G401 (cell line): ENCODE measurements at places on chromosomes 6 and 20.

DNA sequence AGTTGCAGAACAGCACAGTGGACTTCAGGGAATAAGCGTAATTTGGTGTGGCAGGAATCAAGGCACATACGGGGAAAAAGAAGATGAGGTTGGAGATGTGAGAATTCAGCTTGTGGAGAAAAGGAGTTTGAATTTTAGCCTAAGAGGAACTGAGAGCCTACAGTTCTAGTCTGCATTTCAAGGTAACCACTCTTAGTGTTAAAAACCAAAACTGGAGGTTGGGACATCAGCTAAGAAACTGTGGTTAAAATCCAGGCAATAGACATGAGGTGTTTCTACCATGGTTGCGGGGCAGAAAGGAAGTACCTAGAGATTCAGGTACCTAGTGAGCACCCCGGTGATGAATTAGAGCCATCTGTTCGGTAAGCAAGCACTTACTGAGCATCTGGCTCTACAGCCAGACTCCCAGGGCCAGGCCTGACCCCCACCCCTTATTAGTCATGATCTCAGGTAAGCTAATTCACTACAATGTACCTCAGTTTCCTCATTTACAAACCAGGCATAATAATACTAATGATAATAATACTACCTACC, 44.4 kb downstream of the FAXC start:
- DNase-seq, result no peak

- no peak for DNase-seq
Observed at GRCh38 chr20:55515832-55516231, 489.5 kb downstream of the CBLN4 start.

DNA sequence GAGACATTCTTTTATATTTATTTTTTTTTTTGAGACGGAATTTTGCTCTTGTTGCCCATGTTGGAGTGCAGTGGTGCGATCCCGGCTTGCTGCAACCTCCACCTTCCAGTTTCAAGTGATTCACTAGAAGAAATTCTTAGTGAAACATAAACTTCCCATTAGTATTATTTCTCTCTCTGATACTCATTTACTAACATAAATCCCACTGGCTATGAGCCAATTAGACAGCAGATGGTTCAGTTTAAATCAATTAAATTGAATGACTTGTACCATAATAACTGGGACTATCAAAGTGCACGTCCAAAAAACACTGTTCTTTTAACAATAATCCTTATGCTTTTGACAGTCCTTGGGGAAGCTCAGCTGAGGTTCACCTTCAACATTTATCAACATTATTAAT, 111.2 kb upstream of the PTCHD4 start:
- DNase-seq, result no peak

DNA sequence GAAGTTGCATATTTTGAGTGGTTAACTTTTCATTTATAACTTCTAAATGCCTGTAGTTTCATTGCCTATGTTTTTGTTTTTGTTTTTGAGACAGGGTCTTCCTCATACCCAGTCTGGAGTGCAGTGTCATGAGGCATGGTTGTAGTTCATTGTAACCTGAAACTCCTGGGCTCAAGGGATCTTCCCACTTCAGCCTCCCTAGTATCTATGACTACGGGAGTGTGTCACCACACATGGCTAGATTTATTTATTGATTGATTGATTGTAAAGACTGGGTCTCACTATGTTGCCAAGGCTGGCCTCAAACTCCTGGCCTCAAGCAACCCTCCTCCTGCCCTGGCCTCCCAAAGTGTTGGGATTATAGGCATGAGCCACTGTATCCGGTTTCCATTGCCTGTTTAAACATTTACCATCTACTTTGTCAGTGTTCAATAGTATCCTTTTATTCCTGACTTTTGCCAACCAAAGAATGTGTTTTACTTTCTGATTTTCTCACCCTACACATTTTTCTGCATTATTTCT, 144.6 kb downstream of the CDKAL1 start:
- DNase-seq, result no peak

GRCh38 chr6:77123527-77123926, 339.8 kb downstream of the HTR1B start:
- DNase-seq, result no peak

DNA sequence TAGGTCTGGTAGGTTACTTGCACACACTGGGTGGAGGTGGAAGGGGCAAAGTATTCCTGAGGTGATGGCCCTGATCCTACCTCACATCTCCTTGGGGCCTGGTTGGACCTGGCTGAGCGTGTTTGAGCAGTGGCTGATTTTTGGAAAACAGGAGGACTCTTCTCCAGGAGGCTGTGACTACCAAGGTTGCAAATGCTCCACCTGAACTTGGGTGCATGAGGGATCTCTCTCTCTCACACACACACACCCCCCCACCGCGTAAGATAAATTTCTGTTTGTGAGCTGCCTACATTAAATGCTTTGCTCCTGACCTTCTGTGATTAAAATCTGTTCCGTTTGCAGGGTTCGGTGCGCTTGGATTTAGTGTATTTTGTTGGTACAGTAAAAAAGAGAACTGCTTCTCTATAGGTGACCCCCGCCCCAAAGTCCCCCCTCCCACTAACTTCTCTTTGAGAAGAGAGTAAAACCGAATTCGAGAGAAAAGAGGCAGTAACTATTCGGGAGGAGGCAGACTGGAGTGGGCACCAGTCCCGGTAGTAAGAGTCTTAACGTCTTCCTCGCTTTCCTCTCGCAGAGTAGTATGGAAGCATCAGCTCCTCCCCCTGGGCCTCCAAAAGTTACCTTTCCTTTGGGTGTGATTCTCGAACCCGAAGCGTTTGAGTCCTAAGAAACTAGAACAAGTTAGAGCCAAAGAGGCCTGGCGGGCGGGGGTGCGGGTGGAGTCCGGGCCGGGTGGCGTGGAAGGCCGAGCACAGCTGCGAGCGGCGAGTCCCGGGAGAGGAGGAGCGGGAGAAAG, 585 bp upstream of the DSE start:
- peak; percentile 44 for DNase-seq

DNA sequence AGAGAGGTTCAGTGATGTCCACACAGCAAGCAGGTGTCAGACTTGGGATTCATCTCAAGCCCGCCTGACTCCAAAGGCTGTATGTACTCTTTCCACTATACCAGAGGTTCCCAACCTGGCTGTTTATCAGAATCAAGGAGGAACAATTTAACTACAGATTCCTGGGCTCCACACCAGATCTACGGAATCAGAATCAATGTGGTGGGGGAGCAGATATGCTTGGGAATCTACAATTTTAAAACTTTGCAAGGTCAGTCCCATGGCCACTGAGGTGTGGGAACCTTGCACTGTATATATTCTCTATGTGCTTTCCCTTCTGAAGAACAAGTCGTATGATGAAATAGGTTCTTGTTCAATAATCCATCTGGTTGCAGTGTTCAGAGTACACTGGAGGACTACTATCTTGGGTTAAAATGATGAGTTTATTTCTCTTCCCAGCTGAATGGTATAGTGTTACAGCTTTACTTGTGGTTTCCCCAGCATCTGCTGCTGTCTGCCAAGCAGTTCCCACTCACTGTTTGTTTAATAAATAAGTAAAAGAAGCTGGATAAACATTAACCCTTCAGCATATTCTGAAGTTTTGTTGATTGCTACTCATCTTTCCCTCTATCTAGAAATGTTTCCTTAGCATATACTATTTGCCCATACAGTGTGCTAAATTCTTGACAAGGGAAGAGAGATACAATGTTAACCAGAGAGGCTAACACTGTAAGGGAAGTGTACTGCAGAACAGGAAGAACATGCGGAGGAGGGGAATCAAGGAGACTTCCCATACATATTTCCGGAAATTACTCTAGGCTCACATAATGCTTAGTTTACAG, 9.9 kb downstream of the TTI1 start:
- no peak for DNase-seq

- peak; percentile 3 for DNase-seq
Observed at GRCh38 chr6:131597446-131597845, 24.4 kb downstream of the ARG1 start.

DNA sequence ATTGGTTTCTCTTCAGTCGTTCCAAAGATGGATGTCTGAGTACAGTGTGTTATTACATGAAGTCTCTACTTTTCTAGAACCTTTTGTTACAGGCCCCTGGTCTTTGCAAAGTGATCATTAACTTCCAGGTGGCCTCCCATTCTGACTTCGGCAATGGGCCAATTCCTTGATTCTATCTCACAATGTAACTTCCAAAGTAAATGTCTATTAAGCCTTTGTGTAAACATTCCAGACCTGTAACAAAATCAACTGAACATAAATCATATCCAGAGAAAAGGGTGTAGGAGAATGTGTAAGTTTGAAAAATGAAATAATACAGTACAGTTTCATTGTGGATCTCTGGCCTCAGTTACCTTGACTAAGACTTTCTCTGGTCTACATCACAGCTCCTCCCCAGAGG, 187.8 kb upstream of the JAG1 start:
- no peak for DNase-seq

- peak; percentile 41 for DNase-seq
Observed at GRCh38 chr6:108492131-108492766, 68.5 kb upstream of the FOXO3 start.

DNA sequence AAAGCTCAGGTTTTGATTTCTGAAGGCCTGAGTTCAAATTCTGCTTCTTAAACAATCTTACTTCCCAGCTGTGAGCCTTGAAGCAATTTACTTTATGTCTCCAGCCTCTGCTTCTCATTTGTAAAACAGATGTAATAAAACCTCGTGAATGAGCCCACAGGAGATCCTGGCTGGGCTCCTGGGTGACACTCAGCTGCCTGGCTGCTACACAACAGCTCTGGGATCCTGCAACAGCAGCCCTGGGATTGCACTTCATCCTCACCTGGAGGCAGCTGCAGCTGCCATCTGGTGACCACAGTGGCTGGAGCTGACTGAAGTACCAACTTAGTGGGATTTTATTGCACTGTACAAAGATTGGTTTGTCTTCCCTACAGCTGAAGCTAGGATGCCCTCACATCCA, 98.6 kb downstream of the NDUFAF5 start:
- DNase-seq, result no peak

DNA sequence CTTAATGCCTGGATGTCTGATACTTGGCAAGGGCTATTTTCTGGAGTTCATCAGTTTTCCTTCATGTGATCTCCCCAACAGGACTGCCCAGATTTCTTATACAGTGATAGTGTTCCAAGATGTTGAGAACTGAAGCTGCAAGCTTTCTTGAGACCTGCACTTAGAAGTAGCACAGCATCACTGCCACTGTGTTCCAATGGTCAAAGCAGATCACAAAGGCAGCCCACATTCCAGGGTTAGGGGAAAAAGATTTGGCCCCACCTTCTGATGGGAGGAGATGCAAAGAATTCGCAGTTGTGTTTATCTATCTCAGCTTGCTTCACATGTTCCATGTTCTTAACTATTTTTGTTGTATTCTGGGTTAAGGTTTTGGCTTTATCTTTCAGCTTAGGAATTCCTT, 78.2 kb downstream of the GPX5 start:
- DNase-seq, result no peak

DNA sequence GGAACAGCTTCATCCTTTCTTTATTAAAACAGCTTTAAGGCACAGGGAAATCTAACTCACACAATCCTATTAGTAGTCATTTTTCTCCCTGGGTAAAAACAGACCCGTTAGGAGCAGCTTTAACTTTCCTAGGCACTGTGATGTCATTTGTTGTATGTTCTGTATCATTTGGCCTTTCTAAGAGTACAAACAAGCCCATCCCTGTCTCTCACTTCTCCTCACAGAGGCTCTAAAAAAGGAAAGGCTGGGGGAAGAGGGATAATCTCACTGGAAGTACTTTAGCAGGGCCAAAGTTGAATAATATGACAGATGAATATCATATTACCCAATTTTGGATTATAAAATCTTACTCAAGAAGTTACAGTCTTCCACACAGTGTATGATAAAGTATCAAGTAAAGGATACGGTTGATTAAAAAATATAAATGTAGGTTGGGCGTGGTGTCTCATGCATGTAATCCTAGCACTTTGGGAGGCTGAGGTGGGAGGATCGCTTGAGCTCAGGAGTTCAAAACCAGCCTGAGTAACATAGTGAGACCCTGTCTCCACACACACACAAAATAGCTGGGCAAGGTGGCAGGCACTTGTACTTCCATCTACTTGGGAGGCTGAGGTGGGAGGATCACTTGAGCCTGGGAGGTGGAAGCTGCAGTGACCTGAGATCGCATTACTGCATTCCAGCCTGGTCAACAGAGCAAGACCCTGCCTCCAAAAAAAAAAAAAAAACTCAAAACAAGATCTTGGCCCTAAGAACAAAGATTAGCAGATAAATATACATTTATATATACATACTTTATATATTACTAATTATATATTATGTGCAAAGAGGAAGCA, 7.9 kb downstream of the NUDT3 start:
- DNase-seq, result no peak

DNA sequence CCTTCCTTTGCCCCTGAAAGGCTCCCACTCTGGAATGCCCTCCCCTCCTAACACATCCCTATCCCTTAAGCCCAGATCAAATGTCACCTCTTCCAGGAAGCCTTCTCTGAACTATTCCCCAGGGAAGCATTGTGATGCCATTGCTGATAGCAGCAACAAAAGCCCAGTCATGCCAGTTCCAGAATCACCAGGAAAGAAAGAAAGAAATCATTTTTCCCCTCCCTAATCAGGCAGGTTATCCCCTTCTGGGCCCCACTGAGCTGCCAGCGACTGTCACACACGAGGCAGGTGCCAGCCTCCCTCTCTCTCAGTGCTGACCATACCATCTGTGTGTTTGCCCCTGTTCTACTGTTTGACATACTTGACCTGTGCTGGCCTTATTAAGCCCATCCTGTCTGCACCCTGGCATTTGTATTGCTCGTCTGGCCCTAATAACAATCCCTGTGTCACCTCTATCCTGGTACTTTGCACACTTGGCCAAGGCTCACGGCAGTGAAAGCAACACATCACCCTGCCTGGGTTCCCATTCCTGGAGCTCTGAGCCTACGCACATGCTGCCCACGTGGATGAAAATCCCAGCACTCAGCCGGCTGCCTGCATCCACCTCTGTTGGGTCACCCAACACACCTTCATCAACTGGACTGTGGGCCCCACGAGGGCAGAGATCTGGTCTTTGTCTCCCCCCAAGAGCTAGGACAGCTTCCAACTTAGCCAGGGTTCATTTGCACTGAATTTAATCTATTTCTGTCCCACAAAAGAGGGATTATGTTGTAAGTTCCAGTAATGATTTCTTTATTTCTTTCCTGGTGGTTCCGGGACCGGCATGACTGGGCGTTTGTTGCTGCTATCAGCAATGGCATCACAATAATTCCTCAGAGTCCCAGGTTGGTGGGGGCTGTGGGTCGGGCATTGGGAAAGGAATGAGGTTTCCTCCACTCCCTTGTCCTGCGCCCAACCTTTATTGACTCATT, 5.3 kb upstream of the BPIFB1 start:
- peak; percentile 22 for DNase-seq

GRCh38 chr6:128801621-128802020, 81.3 kb upstream of the LAMA2 start:
- DNase-seq, result no peak

DNA sequence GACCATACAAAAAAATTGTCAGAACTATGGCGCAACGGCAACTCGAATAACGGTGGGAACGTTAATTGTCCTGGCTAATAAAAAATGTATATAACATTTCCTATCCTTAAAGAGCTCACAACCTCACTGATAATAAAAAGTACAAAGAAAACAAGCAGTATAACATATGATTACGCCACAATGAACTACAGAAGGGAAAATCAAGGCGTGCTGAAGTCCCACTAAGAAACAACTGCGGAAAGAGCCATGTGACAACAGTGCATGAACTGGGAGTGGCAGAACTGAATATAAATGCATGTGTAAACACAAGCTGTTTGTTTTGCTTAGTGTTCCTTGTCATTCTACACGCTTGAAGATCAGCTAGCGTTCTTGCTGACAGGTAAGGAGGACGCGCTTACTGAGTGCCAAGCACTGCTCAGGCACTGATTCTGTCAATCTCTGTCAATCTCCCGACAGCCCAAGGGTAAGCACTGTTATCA, 466 bp upstream of the PSMB1 start:
- DNase-seq, result no peak
